ENCODE measurements at places on chromosomes 7 and 10.

DNA sequence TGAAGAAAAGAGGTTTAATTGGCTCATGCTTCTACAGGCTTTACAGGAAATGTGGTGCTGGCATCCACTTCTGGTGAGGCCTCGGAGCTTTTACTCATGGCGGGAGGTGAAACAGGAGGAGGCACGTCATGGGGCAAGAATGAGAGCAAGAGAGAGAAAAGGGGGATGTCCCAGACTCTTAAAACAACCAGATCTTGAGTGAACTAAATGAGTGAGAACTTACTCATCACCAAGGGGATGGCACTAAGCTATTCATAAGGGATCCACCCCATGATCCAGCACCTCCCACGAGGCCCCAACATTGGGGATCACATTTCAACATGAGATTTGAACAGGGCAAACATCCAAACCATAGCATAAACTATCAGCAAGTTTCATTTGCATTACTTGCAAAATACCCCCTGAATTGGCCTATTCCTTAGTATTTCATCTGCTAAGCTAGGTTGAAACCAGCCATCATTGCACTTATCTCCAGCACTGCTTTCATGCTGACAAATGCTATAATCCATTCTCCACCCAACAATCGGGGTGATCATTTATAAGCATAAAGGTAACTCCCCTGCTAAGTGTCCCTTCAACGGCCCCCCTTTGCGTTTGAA lies 179.0 kb downstream of the NOC3L start:
- no peak for DNase-seq

DNA sequence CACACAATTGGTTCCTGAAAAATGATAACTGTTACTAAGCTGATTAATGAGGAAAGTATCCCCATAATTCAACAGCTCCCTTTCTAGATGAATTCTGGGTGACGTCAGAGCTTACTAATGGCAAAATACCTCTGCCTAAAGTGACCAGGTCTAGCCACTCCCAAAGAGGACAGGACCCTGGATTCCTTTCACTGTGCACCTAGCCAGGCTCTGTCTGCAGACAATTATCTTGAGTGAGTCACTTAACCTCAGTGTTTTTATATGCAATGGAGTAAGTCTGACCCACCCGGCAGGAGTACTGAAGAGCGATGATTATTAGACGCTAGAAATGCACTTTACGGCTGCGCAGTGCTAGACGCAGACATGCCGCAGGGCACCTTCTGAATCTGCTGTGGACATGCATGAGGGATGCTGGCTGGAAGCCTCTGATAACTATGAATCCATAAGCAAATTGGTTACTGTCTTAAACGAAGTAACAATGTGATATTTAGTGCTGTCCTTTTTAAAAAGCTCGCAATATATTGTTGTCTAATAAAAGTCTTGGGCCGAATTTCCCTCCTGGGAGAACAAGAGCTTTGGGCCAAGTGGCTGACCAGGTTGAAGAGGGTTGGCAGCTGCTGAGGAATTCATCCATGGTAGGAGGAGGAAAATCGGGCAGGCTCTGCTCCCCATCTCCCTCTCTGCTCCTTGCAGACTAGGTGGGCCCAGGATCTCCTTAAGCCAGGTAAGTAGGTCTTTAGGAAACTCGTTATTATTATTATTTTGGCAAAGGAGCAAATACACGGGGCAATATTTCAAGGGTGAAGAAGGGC lies 4.6 kb upstream of the INPP5A start:
- DNase-seq: no peak

DNA sequence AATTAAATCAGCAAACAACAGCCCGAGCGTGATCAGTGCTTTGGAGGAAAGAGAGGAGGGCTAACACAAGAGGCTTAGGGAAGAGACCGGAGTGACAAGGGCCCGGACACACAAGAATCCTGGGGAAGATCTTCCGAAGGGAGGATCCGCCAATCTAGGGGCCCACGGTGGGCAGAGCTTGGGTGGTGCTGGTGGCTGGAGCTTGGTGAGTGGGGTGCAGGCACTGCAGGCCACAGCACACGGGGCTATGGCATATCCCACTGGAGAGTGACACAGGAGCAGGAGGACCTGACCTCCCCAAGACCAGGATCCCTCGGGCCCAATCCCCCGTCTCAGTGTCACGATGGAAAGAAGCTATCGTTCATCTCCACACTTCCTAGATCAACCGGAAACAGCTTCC lies 471.3 kb upstream of the FOXK1 start:
- no peak for DNase-seq

- DNase-seq: no peak
These were observed 6.5 kb downstream of the FZD8 start for GRCh38 chr10:35635576-35635975.

DNA sequence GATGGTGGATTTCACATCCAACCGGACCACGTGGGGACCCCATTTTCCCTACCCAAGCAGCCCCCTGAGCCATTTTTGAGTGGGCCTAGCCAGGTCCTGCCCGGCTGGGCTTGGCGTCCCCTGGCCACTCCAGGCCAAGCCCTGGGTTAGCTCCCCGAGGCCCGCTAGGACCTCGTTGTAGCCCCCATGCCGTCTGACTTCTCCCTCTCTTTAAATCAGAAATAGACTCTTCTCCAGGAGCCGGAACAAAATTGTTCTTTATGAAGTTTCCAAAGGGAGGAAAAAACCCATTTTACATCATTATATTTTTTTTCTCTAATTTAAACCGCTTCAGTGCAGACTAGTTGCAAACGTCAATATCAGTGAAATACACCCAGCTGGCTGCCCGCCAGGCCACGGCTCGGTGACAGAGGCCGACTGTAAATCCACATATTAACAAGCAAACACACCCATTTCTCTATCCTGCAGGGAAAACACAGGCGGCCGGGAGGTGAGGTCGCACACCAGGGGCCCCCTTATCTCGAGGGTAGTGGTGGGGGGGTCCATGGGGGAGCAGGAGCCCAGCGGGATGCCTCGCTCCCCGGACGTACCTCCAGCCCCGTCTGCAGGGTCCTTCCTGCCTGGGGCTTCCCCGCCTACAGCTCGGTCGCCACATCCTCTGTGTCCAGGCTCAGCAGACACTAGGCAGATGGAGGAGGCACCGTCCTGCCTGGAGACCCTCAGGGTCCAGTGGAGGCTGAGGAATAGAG lies 72.7 kb downstream of the ELFN1 start:
- no peak for DNase-seq

DNA sequence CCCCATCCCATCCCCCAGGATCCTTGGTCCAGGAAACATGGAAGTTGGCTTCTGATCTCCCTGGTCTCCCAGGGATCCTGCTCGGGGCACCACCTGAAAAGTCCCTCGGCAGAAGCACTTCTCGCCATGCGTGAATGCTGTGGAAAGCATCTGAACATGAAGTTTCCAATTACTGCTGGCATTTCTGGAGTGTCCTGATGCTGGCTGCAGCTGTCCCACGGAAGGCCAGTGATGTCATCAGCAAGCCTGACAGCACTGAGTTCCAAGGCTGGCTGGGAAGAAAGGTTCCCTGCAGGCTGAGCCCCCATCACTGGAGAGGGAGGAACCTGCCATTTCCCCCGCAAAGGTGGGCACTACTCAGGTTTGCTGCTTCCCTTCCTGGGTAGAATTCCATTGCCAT lies 71.4 kb downstream of the KCNMA1 start:
- no peak for DNase-seq

GRCh38 chr7:98826811-98827231 lies 43.0 kb downstream of the TMEM130 start:
- DNase-seq: no peak

GRCh38 chr10:15168786-15169554 lies 477 bp upstream of the NMT2 start:
- peak; percentile 93 for DNase-seq

DNA sequence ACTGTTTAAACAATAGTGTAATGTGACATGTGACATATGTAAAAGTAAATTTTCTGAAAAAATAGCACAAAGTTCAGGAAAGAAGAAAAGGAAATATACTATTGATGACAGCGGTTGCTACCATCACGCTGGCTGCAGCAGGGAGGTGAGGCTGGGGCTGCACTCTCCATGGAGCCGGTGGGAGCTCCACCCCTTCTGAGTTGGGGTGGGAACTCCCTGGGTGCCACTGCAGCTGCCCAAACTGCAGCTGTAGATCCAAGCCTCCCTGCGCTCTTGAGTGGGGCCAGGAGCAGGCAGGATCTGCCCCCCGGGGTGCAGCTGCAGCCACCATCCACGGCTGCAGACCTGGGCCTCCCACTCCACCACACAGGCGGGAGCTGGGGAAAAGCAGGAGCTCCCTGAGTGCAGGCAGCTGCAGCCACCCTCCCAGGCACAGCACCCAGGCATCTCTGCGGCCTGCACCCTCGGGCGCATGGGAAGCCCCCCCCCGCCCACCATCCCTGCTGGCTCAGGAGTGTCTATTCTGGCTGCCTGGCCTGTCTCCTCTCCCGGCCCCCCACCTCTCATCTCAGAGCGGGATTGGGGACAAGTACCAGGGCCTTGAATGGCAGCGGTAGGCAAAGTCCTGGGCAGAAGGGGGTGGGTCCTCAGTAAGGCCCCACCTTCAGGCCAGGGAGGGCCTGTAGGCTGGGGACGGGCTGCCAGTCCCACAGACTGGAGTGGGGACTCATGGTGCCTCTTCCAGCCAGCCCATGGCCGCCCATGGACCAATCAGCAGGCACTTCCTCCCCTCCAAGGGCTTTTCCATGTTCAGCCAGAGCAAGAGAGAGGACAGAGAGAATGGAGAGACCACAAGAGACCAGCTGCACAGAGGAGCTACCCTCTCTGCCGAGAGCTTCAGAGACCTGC lies 50.1 kb downstream of the TNS3 start:
- DNase-seq: no peak

- DNase-seq: no peak
These were observed 3.2 kb downstream of the PTPRN2 start for GRCh38 chr7:158584407-158584806.

DNA sequence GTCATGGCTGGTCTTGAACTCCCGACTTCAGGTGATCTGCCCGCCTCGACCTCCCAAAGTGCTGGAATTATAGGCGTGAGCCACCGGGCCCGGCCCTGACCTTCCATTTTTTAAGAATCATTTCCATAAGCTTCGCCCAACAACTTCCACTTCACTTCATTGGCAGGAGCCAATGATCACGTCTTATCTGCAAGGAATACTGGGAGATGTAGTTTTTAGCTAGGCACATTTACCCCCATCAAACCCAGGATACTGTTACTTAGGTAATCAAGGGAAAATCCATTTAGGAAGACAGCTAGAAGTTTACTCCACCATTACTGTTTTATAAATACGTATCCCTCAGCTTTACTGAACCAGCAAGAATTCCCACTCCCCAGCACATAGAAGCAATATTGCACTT lies 3.4 kb upstream of the CDK13 start:
- DNase-seq: no peak

GRCh38 chr7:12670743-12671520 lies 16.5 kb upstream of the ARL4A start:
- no peak for DNase-seq

- no peak for DNase-seq
These were observed 26.8 kb downstream of the TACR2 start for GRCh38 chr10:69389827-69390490.

GRCh38 chr7:16905300-16906044 lies 23.7 kb upstream of the AGR3 start:
- DNase-seq: no peak

- peak; percentile 37 for DNase-seq
These were observed 16.3 kb upstream of the ZMIZ1 start for GRCh38 chr10:79052291-79053080.

GRCh38 chr10:26090026-26090425 lies 126.5 kb upstream of the GAD2 start:
- DNase-seq: no peak

GRCh38 chr10:17821893-17822292 lies 12.7 kb downstream of the MRC1 start:
- DNase-seq: no peak

GRCh38 chr10:42477170-42477569 lies 161.2 kb downstream of the ZNF33B start:
- DNase-seq: no peak

GRCh38 chr10:68371604-68372003 lies 35.5 kb downstream of the RUFY2 start:
- no peak for DNase-seq

DNA sequence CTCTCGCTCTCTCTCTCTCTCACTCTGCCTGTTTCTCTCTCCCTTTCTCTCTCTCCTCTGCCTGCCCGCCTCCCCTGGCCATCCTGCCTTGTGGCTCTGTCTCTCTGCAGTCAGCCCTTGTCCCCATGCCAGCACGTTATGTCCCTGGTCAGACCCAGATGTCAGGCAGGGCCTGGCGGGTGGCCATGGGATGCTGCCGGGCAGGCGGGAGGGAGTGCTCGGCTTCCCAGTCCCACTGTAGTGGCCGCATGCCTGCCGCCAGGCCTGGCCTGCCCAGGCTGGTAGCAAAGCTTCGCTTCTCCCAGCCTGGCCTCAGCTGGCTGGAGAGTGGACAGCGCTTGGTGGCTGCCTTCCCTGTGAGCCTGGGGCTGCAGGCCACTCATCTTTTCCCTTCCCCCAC lies 121.5 kb upstream of the ZNF716 start:
- DNase-seq: no peak

- DNase-seq: no peak
These were observed 57.6 kb downstream of the ZNF727 start for GRCh38 chr7:64102656-64103400.

- no peak for DNase-seq
These were observed 45.1 kb upstream of the PPP2R2D start for GRCh38 chr10:131855461-131856401.

DNA sequence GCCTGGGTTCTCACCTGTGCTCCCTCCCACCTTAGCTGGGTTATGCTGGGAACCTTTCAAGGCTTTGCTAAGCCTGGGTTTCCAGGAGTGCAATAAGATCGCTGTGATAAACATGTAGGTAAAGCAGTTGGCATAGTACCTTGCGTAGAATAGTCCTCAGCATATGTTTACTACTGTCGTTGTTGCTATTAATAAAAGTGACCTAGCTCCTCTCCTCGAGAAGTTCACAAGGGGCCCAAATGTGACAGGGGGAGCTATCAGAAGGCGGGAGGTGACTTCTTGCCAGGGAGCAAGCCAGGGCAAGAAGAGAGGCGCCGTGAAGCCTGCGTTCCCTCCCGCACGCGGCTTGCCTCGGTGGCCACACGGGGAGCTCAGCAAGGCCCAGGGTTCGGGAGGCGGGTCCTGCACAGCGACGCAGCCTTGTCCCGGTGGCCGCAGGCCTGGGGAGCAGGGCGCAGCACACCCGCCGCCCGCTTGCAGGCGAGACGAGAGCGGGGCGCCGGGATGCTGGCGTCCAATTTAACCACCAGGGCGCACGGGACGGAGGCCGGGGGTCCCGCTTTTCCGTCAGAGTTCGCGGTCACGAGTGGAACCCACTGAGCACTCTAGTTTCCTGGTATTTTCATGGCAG lies 106.2 kb downstream of the SNX10 start:
- DNase-seq: no peak

DNA sequence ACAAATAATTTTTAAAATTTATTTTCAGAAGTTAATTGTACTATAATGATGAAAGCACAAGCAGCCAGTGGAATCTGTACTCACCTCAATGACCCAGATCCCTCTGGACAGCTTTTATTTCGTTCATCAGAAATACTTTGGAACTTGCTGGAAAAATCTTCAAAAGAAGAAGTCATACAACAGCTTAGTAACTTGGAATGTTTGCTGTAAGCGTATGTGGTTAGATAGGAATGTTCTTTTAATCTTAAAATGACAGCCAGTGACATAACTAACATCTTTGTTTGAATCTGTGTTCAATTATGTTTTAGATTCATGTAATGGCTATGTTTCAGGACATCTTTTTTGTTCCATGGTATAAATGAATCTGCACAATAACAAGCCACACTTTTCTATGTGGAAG lies 26.8 kb downstream of the CFAP69 start:
- no peak for DNase-seq

- DNase-seq: no peak
These were observed 23.2 kb downstream of the TPK1 start for GRCh38 chr7:144812379-144813283.

- DNase-seq: no peak
These were observed 17.4 kb downstream of the C7orf57 start for GRCh38 chr7:48052748-48053147.

- no peak for DNase-seq
These were observed 228.4 kb downstream of the FANK1 start for GRCh38 chr10:126124668-126125349.
